ENCODE measurements at places on chromosomes 12 and 14.

DNA sequence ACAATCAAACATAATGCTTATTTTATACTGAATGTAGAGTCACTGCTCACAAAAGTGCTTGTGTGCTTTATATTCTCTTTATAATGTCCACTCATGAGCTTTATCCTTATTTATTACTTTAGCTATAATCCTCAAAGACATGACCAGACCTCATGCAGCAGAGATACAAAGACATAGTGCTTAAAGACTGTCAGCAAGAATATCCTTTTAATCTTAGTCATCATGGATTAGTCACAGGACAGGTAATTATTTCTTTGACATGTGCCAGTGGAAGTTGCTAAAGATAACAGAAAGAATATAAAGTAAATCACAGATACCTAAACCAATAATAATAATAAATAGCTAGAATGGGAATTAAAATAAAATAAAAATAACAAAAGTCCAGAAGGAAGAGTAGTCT lies 707.5 kb downstream of the BCL11B start:
- DNase-seq, result no peak

DNA sequence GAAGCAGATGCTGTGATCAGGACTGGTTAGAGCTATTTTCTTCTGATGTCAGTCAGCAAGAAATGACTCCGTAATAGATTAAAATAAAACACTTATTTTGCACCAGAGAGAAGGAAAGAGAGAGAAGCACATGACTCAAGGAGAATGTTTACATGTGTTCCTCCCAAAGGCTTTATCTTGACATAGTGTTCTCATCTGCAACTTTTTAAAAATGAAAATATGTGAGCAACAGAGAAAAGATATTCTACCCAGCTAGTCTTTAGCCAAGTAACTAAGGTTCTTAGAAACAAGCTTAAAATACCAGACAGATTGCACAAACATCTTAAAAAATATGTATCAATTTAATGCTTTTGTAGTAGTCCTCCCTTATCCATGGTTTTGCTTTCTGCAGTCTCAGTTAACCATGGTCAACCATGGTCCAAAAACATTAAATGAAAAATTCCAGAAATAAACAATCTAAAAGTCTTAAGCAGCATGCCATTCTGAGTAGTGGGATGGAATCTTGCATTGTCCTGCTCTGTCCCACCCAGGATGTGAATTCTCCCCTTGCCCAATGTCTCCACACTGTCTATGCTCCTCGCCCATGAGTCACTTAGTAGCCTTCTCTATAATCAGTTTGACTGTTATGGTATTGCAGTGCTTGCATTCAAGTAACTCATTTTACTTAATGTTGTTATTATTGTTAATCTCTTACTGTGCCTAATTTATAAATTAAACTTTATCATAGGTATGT lies 9.9 kb downstream of the SERPINA10 start:
- DNase-seq, result no peak

DNA sequence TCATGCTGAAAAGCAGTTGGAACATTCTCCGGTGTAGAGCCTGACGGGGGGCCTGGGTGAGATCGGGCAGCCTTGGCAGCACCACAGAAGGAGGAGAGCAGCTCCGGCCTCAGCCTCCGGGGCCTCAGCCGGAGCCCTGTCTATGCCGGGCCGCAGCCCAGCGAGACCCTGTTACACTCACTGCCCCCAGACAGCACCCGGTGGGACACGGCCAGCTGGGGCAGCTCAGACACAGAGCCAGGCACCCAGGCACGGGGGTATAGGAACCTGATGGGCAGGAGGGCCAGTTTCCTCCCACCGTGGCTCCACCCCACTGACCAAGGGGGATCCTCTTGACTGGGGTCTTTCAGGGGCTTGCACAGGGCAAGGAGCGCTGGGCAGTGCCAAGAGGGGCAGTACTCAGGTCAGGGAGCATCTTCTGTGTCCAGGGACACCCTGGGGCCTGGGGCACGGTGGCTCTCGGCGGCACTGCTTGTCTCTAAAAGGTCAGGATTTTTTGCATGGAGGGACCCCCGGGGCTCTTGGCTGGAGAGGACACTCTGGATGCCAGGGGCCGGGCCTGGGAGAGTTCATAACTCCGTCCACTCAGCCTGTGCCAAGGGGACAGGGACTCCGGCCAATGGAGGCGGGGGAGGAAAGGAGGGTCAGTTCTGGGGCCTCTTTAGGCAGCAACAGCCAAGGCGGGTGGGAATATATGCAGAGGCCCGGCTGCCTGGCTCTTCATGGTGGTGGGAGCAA lies 9.4 kb downstream of the INF2 start:
- DNase-seq, result no peak

DNA sequence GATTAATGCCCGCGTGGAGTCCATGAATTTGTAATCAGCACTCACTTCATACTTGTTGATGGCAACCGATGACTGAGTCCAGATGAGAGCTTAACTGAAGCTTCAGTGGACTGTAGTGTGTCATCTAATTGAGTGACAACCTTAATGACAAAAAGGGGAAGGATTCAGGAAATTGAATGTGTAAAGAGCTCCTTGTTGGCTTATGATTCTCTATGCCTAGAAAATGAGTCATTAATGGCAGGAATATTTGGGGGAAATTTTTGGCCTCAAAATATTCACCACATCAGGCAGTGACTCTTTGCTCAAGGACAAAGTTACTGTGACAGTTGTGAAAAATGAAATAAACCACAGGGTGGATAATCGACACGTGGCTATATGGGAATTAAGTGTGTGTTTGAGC lies 55.3 kb upstream of the STON2 start:
- no peak for DNase-seq

DNA sequence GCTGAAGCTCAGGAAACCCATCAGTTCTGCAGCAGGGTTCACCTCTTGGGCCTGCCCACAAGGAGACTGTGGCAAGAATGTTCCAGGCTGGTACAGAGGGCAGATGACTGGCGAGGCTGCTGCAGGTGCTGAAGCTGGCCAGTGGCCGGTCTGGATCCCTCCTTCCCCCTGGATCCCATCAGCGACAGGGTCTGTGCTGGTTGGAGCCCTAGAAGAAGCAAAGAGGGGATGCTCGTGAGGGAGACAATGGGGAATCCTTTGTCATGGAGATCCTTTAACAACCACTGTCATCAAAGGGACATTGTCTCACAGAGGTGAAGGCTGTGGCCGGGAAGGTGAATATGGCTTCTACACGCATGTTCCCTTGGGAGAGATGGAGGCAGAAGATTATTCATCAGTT lies 211.4 kb upstream of the TMEM132C start:
- no peak for DNase-seq

GRCh38 chr14:22305607-22306006 lies 283.4 kb downstream of the DAD1 start:
- no peak for DNase-seq

GRCh38 chr12:868722-869121 lies 80.8 kb downstream of the RAD52 start:
- no peak for DNase-seq

- DNase-seq, result no peak
Observed at GRCh38 chr12:78316136-78316535, 485.4 kb downstream of the NAV3 start.

- no peak for DNase-seq
Observed at GRCh38 chr12:25504744-25505143, 48.3 kb downstream of the LMNTD1 start.

DNA sequence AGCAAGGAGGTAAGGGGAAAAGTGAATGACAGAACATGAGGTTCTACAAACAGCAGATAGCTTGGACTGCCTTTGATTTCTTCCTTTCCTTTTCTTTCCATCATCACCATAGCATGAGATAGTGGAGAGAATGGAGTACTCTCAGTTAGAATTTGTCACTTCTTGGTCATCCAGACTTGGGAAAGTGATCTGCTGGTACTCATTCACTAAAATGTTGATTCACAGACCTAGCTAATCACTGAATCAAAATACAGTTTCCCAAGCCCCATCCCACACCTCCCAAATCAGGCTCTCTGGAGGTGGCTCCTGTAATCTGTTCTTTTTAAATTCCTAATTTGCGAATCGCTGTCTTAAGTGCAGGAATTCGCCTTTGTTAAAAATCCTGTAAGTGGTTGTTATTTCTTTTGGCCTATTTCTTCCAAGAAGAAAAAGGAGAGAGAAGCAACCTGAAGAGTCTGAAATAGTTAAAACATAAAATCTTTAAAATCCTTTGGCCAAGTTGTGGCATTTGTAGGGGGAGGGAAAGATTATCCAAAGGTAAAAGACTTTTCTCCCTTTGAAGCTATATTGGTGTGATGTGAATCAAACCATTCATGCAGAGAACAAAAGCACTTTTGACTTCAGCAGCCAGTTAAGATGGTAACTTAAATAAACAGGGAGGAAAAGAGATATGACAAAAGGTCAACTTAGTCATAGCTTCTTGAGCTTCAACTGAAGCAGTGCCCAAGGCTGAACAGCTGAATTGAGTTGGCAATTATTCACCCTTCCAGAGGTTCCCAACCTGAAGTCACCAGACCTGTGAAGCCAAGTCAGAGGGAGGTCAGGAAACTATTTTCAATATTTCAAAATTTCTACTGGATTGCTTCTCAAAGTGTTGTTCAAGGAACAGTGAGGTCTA lies 255.1 kb upstream of the KRR1 start:
- no peak for DNase-seq

DNA sequence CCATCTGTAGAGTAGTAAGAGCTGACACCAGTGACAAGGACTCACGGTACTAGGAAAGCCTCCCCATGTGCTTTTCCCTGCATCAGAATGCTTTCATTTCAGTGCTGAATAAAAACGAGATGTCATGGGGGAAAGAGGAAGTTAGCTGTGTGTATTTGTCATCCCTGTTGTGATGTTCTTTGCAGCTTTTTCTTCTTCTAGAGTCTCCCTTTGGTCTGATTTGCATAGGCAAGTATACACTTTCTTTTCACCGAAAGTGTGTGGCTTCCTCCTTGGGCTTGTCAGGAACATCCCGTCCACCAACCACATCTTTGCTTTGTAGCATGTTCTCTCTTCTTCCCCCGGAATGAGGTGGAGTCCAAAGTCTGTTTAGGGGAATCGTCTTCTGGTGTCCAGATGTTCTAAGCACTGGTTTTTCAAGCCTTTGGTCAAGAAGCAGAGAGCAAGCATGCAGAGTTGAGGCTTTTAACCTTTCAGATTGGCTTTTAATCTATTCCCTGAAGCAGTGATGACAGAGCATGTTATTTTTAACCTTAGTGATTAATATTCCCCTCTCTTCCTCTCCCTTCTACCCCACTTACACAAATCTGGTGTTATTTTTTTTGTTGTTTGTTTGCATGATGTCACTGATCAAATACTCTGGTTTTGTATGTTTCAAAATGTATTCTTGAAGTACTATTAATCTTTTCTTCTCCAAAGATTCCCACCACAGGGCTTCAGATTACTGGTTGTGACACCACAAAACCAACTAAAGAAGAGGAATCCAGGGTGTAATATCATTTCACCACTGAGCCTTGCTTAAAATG lies 163.4 kb downstream of the SAMD4A start:
- peak; percentile 55 for DNase-seq

- no peak for DNase-seq
Observed at GRCh38 chr14:63204407-63205043, at the start of gene RHOJ. Gene RHOJ, plus strand, starts transcription at chr14:63204443. Its CDS starts 427 bp downstream, at chr14:63204870.

DNA sequence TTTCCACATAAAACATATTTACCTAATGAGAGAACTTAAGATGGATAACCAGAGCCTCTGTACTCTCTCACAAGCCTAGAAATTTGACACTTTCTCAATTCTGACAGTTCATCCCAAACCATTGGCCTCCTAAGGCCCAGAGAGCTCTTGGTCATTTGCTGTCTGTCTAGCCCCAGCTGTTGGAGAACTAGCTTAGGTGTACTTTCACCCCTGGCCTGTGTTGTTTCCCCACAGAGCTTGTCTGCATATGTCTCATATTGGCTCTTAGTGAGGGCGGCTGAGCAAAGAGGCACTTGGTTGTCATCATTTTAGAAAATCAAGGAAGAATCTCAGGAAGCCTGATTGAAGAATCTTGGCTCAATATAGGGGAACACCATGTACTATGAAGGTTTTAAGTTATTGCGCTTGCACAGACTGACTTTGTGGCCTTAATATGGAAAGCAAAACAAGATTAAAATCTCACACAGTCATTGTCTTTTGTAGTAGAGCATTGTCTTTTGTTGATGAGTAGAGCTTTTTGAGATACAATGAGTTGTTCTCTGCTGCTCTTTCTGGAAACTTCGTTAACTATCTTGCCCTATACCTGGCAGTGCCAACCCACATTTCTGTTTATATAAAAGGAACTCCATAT lies 324.6 kb downstream of the RAD51B start:
- DNase-seq, result no peak

GRCh38 chr12:98698603-98699463 lies 53.7 kb downstream of the APAF1 start:
- peak; percentile 55 for DNase-seq

GRCh38 chr12:131764738-131765137 lies 53.8 kb downstream of the SFSWAP start:
- no peak for DNase-seq

GRCh38 chr12:110640275-110641025 lies 26.5 kb downstream of the TCTN1 start:
- no peak for DNase-seq

DNA sequence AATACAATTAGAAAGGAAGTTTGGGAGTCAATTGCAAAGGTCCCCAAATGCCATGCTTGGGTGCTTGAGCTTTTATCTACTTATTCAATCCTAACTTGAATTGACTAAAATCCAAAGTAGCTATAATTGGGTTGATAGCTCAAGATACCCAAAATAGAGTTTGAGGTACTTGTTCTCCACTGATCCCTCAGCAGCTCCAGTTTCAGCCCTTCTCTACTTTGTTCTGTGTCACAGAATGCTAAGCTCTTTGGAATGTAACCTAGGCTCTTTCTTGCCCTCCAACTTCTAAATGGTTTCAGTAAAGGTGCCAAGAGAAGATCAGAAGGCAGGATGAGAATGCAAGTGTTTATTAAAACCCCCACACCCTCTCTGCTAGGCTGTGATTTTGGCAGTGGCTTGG lies 251.4 kb upstream of the CLEC14A start:
- no peak for DNase-seq

- DNase-seq, result no peak
Observed at GRCh38 chr14:100425429-100425827, 102.3 kb downstream of the SLC25A47 start.

DNA sequence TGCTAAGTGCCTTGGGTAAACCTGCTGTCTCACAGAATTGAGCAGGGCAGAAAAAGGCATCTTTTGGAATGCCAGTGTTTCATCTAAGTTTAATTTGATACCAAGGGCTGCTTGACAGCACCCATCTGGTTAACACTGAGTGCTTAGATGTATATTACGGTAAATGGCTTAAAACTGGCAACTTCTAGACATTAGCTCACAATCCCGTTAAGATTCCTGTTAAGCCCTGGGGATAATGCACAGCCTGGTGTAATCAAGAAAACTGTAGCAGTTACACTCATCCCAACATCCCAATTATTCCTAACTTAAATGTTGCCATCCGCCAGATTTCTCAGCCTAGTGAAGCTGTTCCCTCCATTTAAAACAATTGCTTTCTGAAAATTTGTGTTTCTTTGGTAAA lies 29.9 kb downstream of the PPFIBP1 start:
- DNase-seq, result no peak

- no peak for DNase-seq
Observed at GRCh38 chr14:99570544-99571302, 33.3 kb downstream of the CCDC85C start.

Measured in stimulated activated CD4-positive, alpha-beta T cell treated with anti-CD3 and anti-CD28 coated beads, Interleukin-15, amount 100 ng/mL, for 24 hours (primary cell).